ENCODE measurements at places on chromosomes 4 and X. TPM values are rescaled to one million over a fixed set of nuclear protein-coding genes. Genes with fewer than 3 reads are reported as not detected.

ARMCX2 gene
- not detected for total RNA-seq

SLC9A7 gene
- total RNA-seq = 7.9 TPM

YIPF6 gene
- 34.8 TPM for total RNA-seq

CXCL1 gene
- 9.5 TPM for total RNA-seq

GLUD2 gene
- 2.6 TPM for total RNA-seq

SLAIN2 gene
- 18.3 TPM for total RNA-seq

SLC10A4 gene
- total RNA-seq = 7.4 TPM

NALF2 gene
- total RNA-seq = 6.0 TPM

ITGB1BP2 gene
- 0.88 TPM for total RNA-seq

MAGEB2 gene
- total RNA-seq = not detected

CDKL5 gene
- 2.3 TPM for total RNA-seq

IL3RA gene
- 0.17 TPM for total RNA-seq

ASB5 gene
- not detected for total RNA-seq

TRO gene
- 0.66 TPM for total RNA-seq

TMEM255A gene
- total RNA-seq = 0.43 TPM

CT47B1 gene
- total RNA-seq = not detected

OPRPN gene
- not detected for total RNA-seq

ZBED1 gene
- total RNA-seq = 33.0 TPM

NIPAL1 gene
- 0.65 TPM for total RNA-seq

PGAM4 gene
- 0.46 TPM for total RNA-seq

SLIT2 gene
- total RNA-seq = 0.18 TPM

PDGFRA gene
- 1.1 TPM for total RNA-seq

TRIML2 gene
- 39.1 TPM for total RNA-seq

ATP8A1 gene
- total RNA-seq = 0.05 TPM

MAGEA10 gene
- 0.07 TPM for total RNA-seq

NXT2 gene
- 9.9 TPM for total RNA-seq

MTNR1A gene
- total RNA-seq = 0.35 TPM

FRMD7 gene
- not detected for total RNA-seq

CT55 gene
- total RNA-seq = not detected

IL2 gene
- total RNA-seq = not detected

ANOS1 gene
- total RNA-seq = not detected

PCDH18 gene
- not detected for total RNA-seq

CT47A7 gene
- not detected for total RNA-seq

THOC2 gene
- total RNA-seq = 42.4 TPM

ZFP92 gene
- total RNA-seq = 0.50 TPM

TLR6 gene
- 1.8 TPM for total RNA-seq

NXF2 gene
- total RNA-seq = not detected

NLGN3 gene
- total RNA-seq = 0.84 TPM

TMPRSS11F gene
- total RNA-seq = not detected

PQBP1 gene
- 104 TPM for total RNA-seq

RPS3A gene
- total RNA-seq = 1,762 TPM

SYNPO2 gene
- 1.3 TPM for total RNA-seq

Data from A549 treated with GW870086 at 1 μM for 4 hours (cell line).